Osteoblast (primary cell): ENCODE measurements at places on chromosomes 13 and 19.
A peak's percentile ranks its signal among the peaks of the same experiment; 100 is the strongest.

- DNase-seq, result no peak
These were observed 60.1 kb upstream of the AKAP11 start for GRCh38 chr13:42211704-42212464.

DNA sequence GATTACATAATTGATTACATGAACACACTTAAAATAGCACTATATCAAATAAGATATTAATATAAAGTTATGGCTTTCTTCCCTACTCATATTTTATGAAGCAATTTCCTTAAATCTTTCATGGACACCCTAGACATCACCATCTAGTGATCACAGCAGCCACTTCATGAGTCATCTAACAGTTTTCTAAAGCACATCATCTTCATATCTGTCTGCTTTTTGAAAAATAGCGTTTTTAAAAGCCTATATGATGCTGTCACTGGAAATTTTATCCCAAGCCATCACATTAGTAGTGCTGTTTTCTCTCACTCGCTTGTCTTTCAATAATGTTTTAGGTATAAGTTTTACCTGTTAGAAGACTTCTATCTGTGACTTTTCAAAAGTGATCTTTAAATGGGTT, 326.1 kb downstream of the SLITRK6 start:
- DNase-seq, result no peak

DNA sequence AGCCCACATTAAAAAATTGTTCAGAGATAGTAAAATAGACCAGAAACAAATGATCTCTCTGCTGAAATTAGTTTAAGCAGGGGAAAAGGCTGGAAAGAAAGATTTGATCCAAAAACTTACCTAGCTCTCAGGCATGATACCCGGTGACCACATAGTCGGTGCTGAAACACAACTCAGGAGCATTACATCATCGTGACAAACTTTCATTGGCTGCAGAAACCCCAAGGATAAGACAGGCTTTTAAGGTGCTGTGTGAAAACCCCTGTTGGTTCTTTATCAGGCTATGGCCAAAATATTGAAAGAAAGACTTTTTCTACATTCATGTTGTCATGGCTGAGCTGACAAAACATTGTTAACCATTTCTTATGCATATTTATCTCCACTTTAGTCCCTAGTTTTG, 171.7 kb upstream of the KLF12 start:
- no peak for DNase-seq

- no peak for DNase-seq
These were observed 33.3 kb downstream of the MCF2L start for GRCh38 chr13:113002206-113002912.

- peak; percentile 60 for DNase-seq
These were observed 11.9 kb upstream of the FRY start for GRCh38 chr13:32019612-32020233.

GRCh38 chr13:33875618-33876401, 57.9 kb downstream of the RFC3 start:
- DNase-seq, result no peak

DNA sequence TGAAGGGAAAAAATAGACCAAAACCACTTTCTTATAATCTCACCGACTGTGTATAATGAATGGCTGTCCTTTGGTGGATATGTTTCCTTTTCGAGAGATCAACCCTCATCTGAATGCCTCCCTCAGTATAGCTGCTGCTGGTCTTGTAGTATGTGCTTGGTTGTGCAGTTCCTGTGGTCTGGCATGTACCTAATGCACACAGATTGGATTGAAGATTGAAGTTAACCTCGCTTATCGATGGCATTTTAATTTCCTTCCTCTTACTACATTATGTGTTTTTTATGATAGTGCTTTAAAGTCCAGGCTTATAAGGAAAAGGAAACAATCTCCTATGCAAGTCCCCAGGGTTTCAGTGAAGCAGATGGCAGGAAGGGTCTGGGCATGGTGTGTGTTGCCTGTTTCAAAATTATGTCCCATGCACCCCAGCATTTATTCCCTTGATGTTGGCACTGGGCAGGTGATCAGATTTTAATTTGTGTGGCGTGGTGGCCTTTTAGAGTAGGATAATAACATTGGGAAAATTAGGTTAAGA, 334.1 kb downstream of the SHISA2 start:
- no peak for DNase-seq

GRCh38 chr19:38370299-38370698, 4.1 kb upstream of the PSMD8 start:
- peak; percentile 5 for DNase-seq

DNA sequence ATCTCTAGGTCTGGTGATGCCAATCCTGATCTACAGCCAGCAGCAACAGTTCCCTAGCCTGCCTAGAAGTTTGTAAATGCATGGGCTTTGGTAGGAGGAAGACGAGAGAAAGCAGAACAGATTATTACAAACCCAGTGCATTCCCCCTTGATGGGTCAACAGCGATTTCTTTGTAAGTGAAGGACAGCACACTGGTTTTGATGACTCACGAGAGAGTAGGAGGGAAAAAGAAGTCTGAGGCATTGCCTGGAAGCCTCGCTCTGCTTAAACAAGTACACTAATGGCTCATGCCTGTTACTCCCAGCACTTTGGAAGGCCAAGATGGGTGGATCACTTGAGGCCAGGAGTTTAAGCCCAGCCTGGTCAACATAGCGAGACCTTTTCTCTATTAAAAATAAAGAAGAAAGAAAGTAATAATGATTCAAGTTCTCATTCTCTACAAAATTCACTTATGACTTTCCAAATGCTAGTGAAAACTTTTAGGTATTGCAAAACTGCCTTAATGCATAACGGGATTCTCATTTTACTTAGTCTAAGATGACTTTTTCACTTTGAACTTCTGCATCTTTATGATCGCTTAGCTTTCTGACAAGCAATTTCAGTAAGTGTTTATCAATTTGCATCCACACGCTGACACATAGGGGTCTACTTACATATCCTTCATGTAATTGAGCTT, 47.7 kb upstream of the USPL1 start:
- peak; percentile 76 for DNase-seq

DNA sequence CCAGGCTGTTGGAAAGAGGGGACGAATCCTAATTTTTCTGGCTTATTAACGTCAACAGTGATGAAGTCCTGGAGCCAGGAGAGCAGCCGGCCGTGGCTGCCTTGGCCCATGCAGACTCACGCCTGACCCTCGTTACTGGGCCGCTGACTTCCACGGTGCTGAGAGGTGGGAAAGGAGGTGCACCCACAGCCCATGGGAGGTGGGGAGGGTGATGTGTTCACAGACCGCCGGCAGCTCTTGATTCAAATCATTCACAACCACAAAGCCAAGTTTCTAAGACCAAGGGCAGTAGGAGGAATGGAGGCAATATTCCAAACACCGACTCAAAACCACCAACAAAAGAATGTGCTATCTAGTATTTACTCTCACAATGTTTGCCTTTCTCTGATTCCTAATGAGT, 24.3 kb downstream of the COL4A2 start:
- DNase-seq, result peak; percentile 84

DNA sequence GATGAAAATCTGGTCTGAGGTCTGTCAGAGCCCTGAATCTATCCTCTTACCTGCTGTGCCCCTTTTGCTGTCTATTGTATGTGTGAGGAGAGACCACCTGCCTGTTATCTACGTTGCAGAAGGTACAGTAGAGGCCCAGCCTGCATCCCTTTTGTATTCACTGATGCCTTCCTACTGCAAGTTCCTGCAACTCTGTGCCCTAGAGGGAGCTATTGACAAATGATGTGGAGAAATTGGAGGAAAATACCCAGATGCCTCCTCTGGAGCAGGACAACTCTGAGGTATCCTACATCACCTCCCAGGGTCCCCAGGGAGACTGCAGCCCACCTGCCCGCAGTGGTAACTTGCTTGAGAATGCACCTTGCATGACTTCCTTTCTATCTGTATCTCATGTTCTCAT, 33.7 kb downstream of the SIAH3 start:
- no peak for DNase-seq

GRCh38 chr13:89899302-89900103, 1448.0 kb upstream of the MIR17HG start:
- no peak for DNase-seq

GRCh38 chr13:110123041-110123809, 183.7 kb downstream of the COL4A1 start:
- no peak for DNase-seq

GRCh38 chr19:18895038-18895823, 727 bp downstream of the CERS1 start:
- peak; percentile 97 for DNase-seq
